Activated T-helper 1 cell treated with Interleukin-2 at 50 U/mL for 16 hours (primary cell): ENCODE measurements at places on chromosomes 4 and X.

DNA sequence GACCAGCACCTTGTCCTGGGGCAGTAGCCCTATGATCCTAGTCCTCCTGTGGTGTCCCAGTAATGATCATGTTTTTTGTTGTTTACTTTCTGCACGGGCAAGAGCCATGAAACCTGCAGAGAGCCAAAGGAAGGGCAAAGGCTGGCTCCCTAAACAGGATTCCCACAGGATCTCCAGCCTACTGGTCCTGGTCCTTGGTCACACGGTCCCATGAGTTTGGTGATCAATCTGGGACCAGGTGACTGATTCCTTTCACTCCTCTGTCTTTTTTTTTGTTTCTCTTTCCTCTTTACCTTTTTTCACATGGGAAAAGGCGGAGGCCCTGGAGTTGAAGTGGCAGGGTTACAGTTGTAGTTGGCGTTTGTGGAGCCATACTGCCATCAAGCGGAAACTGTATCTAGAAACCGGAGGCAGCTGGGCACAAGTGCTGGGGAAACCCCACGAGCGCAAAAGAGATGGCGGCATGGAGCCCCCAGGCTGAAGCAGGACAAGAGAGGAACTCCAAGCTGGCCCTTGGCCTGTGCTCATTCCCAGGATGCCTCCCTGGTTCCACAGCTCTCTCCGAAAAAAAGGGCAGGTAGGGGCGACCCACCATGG is 34.6 kb downstream of the NBDY start:
- peak; percentile 65 for DNase-seq

DNA sequence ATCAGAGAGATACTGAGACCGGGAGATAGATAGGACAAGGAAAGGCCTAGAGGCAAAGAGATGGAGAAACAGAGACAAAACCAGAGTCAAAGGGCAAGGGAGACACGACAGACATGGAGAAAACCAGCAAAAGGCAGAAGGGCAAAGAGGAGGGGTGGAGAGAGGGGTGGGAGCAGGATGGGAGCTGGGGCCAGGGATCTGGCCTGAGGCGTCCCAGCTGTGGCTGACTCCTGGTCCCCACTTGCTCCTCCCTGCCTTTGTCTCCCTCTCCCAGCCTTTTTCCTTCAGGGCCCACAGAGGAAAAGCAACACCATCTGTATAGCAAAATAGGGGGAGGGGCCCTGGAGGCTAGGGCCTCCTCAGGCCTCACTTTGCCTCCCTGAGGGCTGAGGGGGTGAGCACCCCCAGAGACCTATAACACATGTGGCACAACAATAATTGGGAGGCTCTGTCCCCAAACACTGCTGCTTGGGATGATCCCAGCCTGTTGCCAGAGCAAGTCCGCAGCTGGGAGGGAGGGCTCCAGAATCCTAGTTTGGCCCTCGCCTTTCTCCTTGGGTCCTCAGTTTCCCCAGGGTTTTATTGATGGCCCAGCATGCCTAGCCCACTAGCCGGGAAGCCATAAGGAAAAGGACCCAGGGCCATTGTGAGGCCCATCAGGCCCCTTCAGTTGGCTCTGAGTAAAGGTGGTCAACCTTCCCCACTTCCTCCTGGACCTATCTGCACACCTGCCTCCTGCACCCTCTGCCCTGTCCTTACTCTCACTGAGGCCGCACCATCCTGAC is 96.8 kb downstream of the PJA1 start:
- DNase-seq, result no peak

- DNase-seq, result peak; percentile 29
Observed at GRCh38 chr4:121189326-121190215, 25.4 kb upstream of the TNIP3 start.

- DNase-seq, result no peak
Observed at GRCh38 chrX:16665089-16665488, 15.1 kb downstream of the S100G start.

DNA sequence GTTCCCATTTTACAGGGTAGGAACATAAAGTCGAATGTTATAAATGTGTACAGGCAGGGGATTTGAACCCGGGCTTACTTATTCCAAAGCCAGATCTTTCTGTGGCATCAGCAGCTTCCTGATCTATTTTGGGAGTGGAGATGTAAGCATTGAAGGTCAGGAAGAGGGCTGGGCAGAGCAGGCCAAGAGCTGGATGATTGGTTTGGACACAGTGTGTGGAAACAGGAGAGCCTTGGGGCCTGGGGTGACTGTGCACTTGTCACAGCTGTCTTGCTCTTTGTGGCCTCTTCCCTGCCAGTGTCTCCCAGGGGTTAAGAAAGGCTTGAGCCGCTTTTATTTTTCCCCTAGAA is 127.9 kb upstream of the ENPP6 start:
- DNase-seq, result no peak

- DNase-seq, result no peak
Observed at GRCh38 chr4:151912632-151913031, 151.8 kb upstream of the GATB start.

DNA sequence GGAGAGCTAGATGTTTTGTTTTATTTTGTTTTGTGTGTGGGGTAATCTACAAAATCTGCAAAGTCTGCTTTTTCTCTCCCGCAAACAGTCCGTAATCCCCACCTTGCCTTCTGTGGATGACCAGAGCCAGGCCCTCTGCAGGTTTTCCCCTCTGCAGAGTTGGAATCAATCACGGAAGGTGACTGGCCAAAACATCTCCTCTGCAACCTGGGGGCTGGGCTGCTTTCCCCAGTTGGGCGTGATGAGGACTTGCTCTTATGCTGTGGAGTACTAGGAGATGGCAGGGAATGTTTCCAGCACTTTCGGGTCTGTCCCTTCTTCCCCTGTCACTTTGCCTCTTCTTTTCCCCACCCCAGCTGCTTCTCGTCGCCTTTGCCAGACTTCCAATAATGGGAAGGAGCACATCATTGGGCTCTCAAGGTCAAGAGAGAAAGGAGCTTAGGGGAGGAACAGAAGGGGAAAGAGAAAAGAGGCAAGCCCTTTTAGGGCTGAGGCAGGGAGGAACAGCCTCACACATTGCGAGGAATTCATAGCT is 1.1 kb downstream of the TMEM35A start:
- no peak for DNase-seq

- no peak for DNase-seq
Observed at GRCh38 chrX:49174723-49175122, 3.0 kb downstream of the PLP2 start.

GRCh38 chr4:28225050-28225449 is 1364.4 kb downstream of the STIM2 start:
- DNase-seq, result no peak

- DNase-seq, result peak; percentile 3
Observed at GRCh38 chrX:55135171-55135570, 46.4 kb downstream of the PAGE2 start.

- no peak for DNase-seq
Observed at GRCh38 chr4:160846121-160846520, 1317.7 kb downstream of the FSTL5 start.

DNA sequence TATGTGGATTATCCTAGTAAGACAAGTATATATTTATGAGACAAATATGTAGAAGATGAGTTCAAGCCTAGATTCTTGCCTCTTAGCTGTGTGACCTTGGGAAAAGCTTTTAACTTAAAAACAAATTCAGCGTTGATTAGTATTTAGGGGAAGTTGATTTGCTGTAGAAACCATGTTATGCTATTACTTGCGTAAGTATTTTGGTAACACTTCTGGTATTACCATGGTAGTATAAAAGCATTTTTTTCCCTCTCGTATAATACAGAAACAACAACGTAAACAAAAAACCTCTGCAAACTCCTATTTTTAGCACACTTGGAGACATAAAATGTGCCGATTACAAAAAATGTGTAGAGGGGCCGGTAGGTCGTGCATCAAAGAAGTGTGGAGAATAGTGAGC is 33.2 kb downstream of the STAG2 start:
- DNase-seq, result no peak

DNA sequence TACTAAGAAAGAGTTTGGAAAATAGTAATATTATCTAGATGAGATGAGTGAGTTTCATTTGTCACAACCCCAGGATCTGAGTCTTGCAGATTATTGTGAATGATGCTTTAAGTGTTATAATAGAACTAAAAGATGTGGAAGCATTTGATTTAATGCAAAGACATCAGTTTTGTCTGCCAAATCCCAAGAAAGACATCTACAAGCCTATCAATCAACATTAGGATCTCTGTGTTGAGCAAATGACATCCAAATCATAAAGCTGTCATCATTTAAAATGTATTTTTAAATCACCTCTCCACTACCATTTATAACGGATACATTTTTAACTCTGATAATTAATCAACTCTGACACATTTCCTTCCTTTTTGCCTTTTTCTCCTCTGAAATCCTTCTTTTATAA is 310.8 kb upstream of the SLIT2 start:
- no peak for DNase-seq

DNA sequence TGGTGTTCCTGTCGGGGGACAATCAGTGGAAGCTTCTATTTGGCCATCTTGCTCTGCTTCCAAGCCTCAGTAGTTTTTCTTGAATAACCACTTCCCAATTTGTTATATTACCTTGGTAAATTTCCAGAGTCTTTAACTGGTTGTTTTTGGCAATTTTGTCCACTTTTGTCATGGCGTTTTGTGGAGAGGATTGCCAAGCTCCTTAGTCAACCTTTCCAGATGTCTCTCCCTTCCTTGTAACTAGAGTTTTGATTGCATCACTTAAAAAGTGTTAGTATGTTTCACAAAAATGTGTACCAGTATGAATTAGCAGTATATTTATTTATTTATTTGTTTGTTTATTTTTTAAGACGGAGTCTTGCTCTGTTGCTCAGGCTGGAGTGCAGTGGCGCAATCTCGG is 15.8 kb upstream of the UXT start:
- no peak for DNase-seq

GRCh38 chr4:185229021-185229818 is 19.8 kb downstream of the SNX25 start:
- no peak for DNase-seq
